ENCODE measurements at places on chromosomes 16 and 17. TPM values are rescaled to one million over a fixed set of nuclear protein-coding genes. Genes with fewer than 3 reads are reported as not detected.

CDYL2 gene
- total RNA-seq, result 0.49 TPM

HID1 gene
- 8.8 TPM for total RNA-seq

MGAT5B gene
- total RNA-seq, result 24.9 TPM

RANGRF gene
- 47.6 TPM for total RNA-seq

VPS9D1 gene
- 3.0 TPM for total RNA-seq

CTRB2 gene
- total RNA-seq, result not detected

NPIPB9 gene
- 1.9 TPM for total RNA-seq

MAP3K14 gene
- 58.3 TPM for total RNA-seq

All from A549 treated with CORT108297 at 1 μM for 4 hours (cell line).